D721Med (cell line): ENCODE measurements at places on chromosomes 7 and 10.

GRCh38 chr10:16765509-16766375 is 51.5 kb downstream of the RSU1 start:
- DNase-seq: no peak

DNA sequence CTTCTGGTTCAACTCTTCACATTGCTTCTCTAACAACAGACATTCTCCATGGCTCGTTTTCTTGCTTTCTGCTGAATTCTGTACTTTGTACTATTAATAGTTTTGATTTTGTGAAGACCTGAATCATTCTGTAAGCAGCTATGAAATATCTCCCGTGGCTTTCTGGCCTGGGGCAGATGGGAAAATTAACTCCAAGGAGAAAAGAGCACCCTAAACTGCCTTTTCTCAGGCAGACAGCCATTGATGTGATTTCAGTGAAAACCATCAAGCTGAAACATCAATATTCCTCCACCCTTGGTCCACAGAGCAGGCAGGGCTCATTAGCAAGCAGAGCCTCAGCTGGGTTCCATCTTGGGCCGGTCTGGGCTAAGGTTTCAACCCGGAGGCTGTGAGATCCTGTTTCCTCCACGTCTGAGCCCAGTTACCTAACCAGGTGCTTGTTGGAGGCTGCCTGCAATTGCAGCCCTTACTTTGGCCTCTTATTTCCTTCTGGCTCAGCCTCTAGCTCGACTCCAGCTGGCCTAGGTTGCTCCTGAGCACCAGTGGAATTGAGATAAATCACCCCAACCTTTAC is 21.1 kb upstream of the EZH2 start:
- no peak for DNase-seq

- no peak for DNase-seq
Observed at GRCh38 chr10:126140746-126141273, 244.4 kb downstream of the FANK1 start.

- DNase-seq: no peak
Observed at GRCh38 chr7:38318241-38318640, 44.8 kb upstream of the TARP start.

DNA sequence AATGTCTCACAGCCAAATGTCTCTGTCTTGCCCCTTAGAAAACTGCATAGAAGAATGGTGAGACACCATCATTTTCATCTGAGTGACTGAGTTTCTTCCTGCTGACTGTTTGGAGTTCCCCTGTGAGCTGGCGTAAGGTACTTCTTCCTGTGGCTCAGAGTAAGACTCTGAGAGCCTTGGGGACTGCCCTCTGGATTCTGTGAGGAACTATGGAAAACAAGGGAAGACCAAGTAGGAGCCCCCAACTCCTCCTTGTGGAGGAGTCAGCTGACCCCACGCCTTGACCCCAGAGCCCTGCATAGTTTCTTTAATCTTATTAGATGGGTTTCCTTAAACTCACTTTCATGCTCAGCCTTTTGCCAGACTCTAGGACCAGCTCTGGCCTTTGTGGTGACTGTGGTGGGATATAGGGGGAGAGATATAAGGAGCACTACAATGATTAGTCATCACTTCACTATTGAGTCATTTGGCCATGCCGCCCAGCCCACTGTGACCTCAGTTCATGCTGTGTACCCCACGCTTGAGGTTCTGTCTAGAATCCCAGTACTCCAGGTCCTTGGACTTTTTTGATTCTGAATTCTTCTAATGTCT is 51.8 kb upstream of the FAM133B start:
- no peak for DNase-seq
